ENCODE measurements at places on chromosomes 1 and 21.

GRCh38 chr1:221781102-221781755 lies 39.3 kb upstream of the DUSP10 start:
- no peak for DNase-seq

- DNase-seq = no peak
Measured at GRCh38 chr1:94004924-94005323, 95.7 kb upstream of the GCLM start.

DNA sequence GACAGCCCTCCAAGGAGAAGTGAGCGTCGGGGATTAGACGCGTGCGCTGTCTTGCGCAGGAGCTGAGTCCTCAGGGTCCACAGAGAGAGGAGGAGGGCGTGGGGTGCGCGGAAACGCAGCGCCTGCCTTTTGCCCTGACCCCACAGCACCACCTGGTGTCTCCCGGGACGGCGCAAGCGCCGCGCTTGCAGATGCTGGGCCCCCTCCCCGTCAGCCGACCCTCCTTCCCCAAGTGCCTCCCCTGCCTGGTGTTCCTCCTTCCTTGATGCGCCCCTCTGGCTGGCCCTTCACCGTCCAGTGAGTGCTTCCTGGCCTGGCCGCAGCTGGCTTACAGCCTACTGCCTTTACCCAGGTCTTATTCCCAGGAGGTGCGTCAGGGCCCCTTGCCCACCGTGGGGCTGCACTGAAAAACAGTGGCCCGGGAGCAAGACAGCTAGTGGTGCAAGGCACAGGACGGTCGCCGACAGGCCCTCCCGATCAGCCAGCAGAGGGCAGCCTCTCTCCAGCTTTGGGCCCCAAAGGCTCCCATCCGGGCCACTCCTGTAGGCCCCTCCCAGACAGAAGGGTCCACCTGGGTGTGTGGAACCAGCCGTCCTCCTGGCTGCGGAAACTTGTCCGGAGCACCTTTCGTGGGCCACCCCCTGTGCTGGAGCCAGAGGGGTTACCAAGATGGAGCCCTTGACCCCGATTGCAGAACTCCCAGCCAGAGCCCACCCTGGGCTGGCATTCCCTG lies 12.9 kb upstream of the PHLDA3 start:
- DNase-seq = peak; percentile 88

DNA sequence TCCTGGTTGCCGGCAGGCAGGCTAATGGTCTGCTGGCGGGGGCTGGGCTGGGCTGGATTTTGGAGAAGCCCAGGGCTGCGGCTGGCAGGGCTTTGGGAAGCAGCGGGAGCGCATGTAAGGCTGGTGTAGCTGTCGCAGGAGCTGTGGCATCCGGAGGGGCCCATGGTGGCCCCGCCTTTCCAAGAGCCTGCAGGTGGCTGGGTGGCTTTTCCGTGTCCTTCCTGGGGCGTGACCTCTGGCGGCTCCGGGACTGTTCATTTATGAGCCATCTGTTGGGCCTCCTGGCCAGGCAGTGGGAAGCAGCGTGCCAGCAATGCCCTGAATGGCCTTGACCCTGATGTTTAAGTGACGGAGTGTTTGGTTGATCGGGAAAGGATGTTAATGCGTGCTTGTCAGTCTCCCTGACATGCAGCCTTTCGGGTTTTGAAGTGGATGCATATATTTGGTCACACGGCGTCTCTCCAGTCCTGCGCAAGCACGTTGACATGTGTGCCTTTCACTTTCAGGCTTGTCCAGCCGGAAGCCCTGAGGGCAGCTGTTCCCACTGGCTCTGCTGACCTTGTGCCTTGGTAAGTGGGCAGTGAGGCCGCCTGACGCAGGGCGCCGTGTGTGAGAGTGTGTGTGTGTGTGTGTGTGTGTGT lies 38.5 kb downstream of the AGPAT3 start:
- peak; percentile 47 for DNase-seq

DNA sequence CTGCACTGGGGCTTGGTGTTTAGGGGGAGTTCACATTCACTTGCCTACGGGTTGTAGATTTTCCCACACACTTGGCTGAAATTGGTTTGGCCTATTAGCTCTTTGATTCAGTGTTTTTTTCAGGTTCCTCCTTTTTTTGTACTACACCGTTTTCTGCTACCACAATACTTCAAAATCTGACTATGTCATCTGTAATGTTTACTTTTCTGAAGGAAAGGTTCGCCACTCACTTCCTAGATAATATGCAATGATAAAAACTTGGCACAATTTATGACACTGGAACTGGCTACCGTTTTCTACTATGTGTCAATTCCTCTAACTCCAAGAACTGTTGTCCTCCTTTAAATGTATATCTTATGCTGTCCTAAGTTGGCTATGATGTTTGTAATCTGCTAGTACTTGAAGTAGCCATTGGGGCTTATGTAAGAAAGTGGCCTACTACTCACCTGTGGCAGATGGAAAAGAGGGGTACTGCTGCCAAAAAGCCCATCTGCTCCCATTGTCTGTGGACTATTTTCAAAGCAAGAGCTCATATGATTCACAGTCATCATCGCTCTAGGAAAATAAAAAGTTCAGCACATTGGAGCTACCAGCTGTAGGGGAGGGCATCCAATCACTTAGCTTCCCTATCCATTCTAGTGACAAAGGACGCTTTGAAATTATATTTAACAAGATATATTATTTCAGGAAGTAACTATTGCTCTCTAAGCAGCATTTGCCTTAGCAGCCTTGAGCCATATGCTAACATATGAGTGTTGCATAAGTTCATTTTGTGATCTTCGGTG lies 42.4 kb upstream of the BACH1 start:
- DNase-seq = no peak

DNA sequence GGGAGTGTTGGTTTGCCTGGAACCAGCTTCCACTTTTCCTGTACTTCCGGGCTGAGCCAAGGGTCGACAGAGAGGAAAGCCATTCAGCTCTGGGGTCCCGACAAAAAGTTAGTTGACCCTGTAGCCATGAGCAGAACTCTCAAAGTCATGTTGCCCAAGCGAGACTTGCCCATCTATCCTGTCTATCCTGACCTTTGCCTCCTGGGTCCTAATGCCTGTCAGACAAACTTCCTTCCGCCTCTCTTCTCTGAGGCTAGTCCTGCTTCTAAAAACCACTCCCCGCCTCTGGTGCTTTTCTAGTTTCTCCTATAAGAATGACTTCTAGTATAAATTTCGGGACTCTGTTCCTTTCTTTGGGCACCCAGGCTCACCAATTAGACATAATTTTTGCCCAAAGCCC lies 7.7 kb upstream of the PCP4L1 start:
- no peak for DNase-seq

GRCh38 chr1:237103021-237103420 lies 61.0 kb downstream of the RYR2 start:
- no peak for DNase-seq

DNA sequence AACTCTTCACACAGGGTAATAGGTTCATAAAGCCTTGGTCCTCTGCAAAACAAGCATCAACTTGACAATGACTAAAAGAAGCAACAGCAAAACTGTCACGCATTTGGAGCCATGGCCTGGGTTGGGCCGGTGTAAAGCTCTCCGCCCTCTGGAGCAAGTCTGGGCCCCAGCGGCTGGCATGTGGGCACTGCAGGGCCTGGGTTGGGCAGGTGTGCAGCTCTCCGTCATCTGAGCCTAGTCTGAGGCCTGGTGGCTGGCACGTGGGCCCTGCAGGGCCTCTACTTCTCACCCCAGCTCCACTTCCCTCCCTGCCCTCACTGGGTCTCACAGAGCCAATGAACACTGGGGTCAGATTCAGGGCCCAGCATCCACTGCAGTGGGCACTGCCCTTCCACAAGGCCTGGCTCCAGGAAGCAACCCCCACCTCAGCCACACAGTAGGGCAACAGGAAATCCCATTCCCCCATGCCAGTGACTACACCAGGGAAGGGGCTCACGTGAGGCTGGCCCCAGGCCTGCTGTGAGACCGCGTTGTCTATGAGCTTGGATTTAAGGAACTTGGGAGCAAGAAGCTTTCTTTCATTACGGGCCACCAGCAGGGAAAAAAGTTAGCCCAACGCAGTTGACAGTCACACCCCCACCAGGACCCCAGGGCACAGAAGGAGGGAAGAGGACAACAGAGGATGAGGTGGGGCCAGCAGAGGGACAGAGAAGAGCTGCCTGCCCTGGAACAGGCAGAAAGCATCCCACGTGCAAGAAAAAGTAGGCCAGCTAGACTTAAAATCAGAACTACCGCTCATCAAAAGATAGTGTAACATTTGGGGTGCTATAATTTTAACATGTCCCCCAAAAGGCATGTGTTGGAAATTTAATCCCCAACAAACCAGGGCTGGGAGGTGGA lies 52.7 kb downstream of the NPHP4 start:
- DNase-seq = no peak

All from left colon (tissue), 2 donors.